ENCODE measurements at places on chromosomes 7 and 10. TPM values are rescaled to one million over a fixed set of nuclear protein-coding genes. Genes with fewer than 3 reads are reported as not detected.

DNA sequence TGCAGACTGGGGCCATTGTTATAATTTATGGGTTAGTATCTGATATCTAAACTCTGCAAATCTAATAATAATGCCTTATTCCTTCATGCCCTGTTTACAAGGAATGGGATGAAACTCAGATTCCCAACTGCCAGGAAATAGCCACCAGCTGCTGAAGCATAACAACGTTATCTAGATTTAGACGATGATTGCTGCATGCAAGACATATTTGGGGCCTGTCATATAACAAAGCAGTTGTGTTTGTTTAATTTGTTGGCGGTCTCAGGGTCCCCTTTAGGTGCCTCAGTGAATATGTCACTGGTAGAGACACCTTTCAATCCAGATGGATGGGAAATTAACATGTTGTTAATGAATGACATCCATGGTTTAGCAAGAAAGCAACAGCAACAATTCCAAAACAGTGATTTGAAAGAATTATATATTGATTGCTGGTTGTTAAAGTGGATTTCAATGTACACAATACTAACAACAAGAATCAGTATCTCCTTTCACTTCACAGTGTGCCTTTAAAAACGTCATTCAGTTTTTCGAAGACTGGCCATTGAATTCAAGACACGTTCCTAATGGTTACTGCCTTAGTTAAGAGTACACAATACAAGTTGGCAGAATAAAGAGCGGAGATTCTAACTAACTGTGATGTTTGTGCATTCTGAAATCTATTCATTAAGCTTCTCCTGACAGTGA is 860.6 kb upstream of the CELF2 start:
- DNase-seq, result no peak

DNA sequence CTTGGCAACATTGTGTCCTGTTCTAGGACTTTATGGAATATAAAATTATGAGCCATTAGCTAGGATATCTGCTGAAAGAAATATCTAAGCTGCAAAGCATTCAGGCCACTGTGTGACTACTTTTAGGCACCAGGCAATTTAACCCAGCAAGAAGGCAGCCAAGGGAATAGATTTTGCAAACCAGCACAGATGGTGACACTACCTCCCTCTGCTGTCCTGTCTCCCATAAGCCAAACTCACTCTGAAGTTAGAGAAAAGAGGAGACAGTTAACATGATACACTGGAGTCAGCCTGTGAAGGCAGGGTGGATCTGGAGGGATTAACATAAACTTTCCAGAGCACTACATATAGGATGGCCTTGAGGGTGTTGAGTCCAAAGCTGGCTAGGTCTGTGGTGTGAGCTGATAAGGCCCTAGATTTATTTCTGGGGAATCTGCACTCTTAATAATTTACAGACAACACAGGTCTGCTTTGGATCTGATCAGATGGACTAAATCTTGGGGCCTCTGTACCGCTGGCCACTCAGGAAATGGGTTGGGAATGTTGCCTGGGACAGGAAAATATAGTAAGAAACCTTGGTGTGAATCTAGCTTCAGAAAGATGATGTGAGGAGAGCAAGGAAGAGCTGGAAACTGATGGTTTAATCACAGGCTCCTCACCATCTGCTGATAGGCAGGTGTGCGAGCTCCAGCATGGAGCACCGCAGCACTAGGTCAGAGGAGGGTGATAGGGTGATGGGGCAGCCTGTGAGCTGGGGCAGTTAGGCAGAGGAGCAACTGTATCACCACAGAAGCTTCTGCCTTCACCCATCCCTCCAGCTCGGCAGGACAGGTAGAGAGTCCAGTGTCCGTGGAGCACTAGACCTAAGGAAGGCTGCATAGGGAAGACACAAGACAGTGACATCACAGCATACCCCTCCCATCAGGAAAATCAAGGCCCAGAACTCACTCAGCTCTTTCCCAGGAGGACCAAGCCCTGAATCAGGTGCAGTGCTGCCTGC is 229.9 kb upstream of the PRSS1 start:
- DNase-seq, result no peak

- DNase-seq, result no peak
These were observed 1.1 kb upstream of the HOXA3 start for GRCh38 chr7:27153526-27153925.

DNA sequence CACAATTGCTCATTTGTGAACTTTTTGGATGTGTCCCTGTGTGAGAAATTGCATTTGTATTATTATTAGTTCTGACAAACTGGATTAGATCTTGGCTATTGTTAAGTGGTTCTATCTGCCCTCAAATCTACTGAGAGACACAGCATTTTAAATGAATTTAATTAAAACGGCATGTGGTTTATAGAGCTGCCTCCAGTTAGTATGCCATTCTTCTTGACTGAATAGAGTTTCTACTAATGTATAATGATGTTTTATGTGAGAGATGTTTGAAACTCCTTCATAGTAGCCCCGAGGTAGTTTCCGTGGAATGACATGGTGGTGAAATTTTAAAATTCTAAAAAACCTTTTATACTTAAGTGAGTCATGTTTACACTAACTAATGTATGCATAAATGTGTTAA is 110.9 kb downstream of the DYNC1I1 start:
- no peak for DNase-seq

Gene CTAGE4
- not detected for polyA plus RNA-seq

Gene EBLN1
- polyA plus RNA-seq, result not detected

GRCh38 chr7:66604198-66604597 is 24.5 kb upstream of the KCTD7 start:
- DNase-seq, result no peak

Gene SYT15B
- polyA plus RNA-seq, result 1.3 TPM

- DNase-seq, result no peak
These were observed 60.9 kb downstream of the ANKRD7 start for GRCh38 chr7:118285358-118285757.

Gene LEP
- polyA plus RNA-seq, result 0.05 TPM

- peak; percentile 75 for DNase-seq
These were observed 134.1 kb downstream of the ADCYAP1R1 start for GRCh38 chr7:31186202-31186601.

- DNase-seq, result peak; percentile 71
These were observed 31.8 kb upstream of the VCL start for GRCh38 chr10:73965890-73966768.

GRCh38 chr10:31693491-31693890 is 235.1 kb downstream of the ARHGAP12 start:
- DNase-seq, result no peak

Gene GPER1
- polyA plus RNA-seq, result 14.2 TPM

DNA sequence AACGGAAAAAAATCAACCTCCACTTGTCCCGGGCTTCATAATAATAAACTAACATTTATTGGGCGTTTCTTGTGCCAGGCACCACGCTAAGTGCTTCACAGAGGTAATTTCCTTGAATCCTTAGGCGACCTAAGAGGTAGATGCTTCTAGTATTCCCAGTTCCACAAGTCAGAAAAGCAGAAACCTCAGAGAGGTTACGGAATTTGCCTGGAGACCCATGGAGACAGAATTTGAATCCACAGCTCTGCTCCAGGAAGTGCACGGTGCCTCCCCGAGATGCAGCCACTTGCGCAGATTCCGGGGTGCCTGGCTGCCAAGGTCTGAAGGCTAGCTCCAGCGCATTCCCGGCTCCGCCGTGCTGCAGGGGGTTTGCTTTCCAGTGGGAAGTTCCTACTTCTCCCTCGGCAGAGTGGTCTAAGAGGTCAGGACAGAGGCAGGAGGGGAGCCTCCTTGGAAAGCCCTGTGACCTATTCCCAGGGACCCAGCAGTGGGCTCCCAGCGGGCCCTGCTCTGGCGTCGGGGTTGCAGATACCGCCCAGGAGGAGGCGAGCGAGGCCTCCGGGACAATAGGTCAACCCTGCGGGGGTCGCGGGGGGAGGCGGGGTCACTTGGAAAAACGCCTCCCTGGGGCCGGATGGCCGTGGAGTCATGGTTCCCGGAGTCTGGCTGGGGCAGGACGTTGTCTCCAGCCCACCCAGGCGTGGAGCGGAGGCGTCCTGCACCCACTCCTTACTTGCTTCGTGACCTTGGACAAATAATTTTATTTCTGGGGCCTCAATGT is 10.1 kb upstream of the NKX2-3 start:
- no peak for DNase-seq

GRCh38 chr10:103145046-103145445 is 48.0 kb downstream of the NT5C2 start:
- DNase-seq, result no peak

GRCh38 chr10:128419466-128420019 is 293.3 kb upstream of the MKI67 start:
- DNase-seq, result no peak

Gene IQUB
- polyA plus RNA-seq, result 0.37 TPM

DNA sequence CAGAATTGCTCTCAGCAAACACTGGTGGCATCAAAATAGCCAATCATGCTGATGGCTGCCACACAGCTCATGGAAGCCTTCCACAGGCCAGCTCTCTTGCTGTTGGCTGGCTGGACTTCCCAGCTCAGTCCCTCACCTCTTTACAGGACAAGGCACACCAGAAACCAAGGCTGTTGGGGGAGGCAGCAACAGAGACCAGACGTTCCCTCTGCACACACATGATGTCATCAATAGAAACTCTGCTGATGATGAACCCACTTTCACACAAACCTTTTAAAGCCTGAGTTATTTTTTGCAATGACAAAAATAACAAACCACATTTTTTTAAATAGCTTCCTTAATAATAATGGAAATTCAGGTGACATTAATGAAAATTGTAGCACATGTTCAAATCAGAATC is 300.9 kb upstream of the C7orf33 start:
- DNase-seq, result no peak

Gene CYP3A5
- 1.0 TPM for polyA plus RNA-seq

Gene ORC5
- polyA plus RNA-seq, result 15.5 TPM

DNA sequence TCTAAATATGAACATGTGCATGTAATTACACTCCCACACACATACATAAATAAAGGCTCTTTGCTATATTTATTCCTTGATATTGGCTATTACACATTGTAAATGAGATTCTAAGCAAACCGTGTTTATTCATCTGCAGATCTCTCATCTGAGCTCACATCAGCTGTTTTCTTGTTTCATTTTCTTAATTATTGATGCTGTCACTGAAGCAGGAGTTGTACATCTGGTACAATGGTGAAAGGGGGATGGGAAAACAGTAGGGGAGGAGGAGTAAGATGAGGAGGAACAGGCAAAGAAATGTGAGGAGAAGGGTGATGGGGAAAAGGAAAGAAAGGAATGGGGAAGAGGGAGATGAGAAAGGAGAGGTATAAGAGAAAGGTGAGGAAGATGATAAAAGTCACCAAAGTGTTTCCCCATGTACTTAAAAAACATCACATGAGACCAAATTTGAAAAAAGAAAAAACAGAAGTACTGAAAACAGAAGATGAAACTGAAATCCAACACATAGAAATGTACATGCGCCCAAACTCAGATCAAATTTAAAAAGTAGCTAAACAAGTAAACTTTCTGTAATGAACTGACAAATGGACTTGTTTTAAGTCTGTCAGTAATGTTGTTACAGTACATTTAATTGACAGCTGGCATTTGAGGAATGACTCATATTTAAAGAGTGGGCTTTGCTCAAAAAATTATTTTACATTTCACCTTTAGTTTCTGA is 472.2 kb downstream of the ARL4A start:
- no peak for DNase-seq

Gene HMX2
- not detected for polyA plus RNA-seq

DNA sequence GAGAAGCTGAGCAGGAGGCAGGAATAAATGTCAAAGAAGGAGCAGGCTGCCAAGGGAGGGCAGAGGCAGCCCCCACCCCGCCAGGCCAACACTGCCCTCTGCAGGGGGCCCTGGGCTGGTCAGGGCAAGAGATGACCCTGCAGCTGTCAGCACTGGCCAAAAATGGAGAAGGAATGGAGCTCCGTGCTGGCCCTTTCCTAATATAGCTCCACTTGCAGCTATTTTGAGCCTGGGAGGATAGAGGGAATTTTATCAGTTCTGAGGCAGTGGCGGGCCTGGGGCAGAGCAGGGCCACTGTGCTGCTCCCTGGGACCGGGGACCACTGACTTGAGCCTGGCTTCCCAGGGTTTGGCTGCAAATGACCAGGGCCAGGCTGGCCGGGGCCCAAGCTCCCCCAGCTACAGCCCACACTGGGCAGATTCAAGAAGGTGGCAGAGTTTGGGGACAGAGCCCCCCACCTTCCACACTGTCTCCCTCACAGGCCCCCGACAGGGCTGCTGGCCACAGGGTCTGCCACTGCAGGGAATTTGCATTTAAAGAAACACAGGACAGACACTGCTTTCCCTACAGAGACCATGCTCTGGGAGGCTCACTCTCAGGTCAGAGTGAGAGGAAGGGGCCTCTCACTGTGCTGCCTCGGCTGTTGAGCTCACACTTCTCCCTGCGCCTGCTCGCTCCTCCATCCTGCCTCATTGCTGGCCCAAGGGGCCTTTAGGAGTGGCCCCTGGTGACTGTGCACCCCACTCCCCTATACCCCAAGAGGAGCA is 16.2 kb downstream of the LDB3 start:
- no peak for DNase-seq

DNA sequence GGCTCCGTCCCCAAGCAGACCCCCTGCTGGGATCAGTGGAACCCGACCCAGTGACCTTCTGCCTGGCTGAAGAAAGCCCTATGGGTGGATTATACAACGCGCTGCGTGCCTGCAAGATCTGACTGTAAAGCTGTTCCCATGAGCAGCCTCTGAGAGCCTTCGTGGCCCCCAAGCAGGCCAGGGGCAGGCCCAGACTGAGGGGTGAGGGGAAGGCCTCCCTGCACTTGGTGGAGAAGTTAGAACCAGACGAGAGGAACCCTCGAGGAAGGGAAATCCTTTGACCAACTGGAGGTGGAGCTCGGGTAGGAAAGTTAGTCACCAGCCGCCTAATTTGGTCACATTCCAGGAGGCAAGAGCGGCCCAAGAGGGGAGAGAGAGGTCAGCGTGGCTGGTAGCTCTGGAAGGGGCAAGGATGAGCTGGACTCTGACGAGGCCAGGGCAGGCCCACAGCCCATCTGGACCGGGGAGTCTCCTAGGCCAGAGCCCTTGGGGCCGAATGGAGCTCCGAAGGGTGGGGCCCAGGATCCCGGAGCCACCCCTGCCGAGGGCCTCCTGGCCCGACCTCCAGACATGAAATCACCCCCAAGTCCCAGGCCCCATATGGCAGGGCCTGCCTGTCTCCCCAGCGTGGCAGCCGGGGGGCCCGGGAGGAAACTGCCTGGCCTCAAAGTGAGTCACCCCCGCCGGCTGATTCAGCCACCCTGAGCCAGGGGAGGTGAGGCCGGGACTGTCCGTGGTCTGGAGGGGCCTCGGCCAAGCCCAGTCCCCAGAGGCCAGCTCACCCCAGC is 23.3 kb upstream of the PDGFA start:
- DNase-seq, result no peak

Gene UPK3BL1
- 30.9 TPM for polyA plus RNA-seq

GRCh38 chr10:8969853-8970252 is 915.4 kb downstream of the GATA3 start:
- DNase-seq, result no peak

Gene DYDC2
- not detected for polyA plus RNA-seq

- DNase-seq, result no peak
These were observed 90.6 kb downstream of the FAM171A1 start for GRCh38 chr10:15280462-15280861.

DNA sequence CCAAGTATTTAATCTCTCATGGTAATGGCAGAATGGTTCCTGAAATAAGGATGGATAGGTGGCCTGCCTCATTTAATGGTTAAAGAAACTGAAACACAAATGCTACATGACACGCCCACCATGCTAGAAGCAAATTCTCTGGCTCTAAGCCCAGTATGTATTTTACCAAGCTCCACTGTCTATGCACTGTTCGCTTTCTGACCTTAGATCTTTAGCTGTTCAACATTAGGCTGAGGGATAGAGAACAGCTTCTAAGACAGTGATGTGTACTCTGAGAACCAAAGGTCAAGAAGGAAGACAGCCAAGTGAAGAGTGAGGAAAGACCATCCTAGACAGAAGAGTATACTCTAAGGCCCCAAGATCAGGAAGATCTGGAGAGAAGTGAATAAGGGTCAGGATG is 26.6 kb downstream of the FAM3C start:
- DNase-seq, result no peak

- no peak for DNase-seq
These were observed 94.8 kb downstream of the NT5C2 start for GRCh38 chr10:103098240-103098639.

Measured in hindlimb muscle (tissue), 1 donor.